ENCODE measurements at places on chromosomes 4 and X.
A peak's percentile ranks its signal among the peaks of the same experiment; 100 is the strongest.

DNA sequence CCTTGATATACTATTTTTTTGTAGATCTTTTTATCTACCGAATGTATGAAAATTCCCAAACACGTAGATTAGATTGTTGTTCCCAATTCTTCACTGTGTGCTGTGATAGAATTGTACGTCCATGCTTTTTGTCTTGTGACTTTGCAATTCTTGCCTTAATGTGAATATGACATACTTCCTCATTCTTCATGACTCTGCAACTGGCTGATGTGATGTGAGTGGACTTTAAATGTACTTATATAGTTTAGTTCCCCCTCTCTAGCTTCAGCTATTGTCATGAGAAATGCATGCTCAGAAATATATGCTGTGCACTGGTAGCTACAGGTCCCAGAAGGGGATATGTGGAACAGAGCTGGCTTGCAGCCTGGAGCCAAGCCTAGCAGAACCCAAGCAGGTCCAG is 89.4 kb downstream of the FTHL17 start:
- no peak for DNase-seq

DNA sequence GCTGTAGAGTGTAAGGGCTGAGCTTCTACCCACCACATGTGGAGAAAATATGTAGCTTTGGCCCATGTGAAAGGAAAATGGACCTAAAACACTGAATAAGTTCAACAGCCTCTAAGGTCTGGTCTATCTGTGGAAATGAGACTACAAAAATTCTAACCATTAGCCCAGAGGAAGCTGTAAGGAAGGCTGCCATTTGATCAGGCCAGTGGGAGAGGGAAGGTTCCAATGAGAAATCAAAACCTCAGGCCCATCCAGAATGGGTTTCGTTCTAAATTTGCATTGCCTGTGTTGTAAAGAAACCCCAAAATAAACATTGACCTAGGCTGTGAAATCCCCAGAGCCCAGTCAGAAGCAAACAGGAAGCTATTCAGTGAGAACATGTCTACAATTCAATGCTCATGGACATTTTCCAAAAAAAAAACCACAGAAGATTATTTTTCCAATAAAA is 320.4 kb upstream of the SLC7A11 start:
- no peak for DNase-seq

DNA sequence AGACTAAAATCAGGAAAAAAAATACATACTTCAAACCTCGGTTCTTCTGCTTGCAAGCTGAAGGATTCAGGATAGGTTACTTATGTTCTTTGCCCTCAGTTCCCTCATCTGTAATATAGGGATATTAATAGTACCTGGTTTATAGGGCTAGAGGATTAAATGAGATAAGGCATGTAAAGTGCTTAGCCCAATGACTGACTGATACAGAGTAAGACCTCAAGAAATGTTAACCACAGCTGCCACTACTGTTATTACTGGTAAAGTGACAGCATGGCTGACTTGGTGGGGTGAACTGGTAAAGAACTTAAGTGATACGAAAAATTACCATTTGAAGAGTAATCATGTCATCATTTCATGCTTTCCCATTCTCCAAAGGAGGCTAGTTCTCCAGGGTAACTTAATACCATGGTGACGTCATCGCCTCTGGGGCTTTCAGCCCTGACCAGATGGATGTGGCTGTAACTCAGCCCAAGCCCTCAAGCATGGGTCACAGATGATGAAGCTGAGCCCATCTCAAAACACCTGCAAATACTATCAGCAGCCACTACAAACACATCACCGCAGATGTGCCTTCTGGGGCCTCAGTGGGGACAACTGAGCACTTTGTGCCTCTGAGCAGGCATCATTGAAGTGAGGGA is 44.5 kb upstream of the SCML1 start:
- no peak for DNase-seq

DNA sequence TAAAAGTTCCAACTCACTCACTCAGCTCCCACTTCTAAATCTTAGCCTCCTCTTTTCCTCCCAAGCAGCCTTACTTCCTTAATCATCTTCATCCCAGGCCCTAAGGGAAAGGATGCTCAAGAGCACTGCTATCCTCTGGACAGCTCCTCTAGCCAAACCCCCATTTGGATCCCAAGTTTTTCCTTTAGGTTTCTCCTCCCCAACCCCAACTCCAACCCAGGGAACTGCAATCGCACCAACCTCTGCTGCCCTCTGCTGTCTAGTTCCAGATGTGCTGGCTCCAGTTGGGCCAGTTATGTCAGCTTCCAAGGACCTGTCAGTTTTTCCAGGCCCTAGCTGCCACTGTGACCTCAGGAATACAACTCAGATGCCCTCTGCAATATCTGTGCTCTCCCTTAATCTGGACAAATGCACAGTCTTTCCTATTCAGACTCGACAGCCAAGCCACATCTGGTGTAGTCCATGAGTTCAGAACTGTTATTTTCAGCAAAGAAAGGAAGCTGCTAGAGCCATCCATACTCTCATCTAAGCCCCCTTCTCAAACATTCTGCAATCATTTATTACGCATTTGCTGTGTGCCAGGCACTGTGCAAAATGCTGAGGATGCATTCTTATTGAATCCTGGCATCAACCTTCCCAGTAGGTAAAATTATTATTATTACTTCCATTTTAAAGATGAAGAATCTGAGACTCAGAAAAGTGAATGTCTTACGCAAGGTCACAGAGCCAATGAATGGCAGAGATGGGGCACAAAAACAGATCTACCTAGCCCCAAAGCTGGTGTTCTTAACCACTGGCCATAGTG is 12.3 kb upstream of the XPNPEP2 start:
- DNase-seq, result peak; percentile 21

DNA sequence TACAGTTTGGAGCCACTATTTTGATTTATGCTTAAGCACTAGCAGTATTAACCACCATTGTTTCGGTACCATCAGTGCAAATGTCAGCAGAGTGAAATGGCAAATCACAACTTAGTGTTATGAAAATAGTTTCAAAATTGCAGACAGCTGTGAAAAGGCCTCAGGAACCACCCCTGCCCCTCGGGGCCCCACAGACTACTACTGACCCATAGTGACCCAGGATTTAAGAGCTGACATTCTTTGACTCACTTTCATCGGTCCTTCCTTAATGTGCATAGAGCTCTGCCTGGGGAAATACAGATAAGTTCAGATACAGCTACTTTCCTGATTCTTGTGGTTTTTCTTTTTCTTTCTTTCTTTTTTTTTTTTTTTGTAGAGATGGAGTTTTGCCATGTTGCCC is 3.3 kb upstream of the BBS7 start:
- no peak for DNase-seq

- peak; percentile 32 for DNase-seq
Observed at GRCh38 chr4:58776627-58777026, 1666.4 kb upstream of the IGFBP7 start.

GRCh38 chrX:41478381-41478911 is 31.3 kb downstream of the NYX start:
- DNase-seq, result no peak

- no peak for DNase-seq
Observed at GRCh38 chr4:107780665-107781064, 44.1 kb upstream of the SGMS2 start.

- DNase-seq, result no peak
Observed at GRCh38 chr4:108453366-108453765, 167.0 kb upstream of the RPL34 start.

DNA sequence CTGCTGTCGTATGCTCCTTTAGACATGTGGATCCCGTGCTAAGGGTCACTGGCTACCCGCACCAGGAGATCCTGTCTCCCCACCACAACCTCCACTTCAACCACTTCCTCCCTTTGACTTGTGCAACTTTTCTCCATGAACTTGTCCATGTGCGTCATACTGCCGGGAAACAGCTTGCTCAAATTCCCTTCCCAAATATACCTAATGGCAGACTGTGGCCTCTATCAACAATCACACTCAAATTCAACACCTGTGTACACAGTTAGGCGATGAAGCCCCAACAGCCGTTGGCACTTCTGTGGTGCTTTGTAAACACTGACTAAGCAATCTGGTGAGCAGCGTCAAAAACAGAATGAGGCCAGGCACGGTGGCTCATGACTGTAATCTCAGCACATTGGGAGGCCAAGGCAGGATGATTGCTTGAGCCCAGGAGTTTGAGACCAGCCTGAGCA is 49.5 kb downstream of the CD99L2 start:
- no peak for DNase-seq

DNA sequence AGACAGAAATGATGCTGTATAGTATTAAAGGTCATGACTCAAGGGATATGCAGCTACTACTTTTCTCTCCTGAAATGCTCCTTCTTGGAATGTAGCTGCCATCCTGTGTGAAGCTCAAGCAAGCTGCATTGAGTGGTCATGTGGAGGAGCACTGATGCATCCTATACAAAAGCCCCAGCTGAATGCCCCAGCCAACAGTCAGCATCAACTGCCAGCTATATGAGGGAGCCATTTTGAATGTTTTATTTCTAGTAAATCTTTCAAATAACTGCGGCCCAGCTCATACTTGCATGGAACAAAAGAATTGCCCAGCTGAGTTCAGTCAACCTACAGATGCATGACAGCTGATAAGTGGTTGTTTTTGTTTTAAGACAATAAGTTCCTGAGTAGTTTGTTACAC is 165.0 kb upstream of the GEMIN8 start:
- DNase-seq, result no peak

DNA sequence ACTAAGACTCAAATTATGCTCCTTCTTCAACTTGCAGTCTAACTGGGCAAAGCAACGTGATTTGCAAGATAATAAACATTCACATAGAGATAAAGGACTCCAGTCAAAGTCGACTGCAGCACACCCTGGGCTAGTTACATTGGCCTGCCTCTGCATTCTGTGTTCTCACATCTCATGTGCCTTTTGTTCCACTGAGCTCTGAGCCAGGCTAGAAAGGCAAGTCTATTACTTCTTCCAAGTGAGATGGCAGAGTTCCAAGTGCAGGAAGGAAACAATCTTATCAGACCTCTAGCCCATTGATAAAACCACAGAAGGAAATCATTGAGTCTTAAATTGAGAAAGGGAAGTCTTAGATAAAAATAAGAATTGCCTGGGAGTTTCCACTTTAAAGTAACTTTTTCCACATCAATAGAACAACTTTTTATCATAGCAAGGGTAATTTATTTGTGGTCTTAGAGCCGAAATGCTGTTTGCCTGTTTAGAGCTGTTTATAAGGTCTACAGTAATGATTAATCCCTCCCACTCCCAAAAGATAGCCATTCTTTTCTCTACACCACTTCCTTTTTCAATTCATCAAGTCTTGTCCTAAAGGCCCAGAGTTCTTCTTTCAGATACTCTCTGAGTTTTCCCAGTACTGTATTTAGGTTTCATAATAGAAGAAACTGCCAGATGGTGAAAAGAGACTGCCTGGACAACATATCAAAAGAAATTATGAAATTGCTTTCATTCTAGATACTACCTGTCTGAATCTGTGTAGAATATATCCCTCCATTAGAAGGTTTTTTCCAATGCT is 200.2 kb downstream of the GUCY2F start:
- no peak for DNase-seq

GRCh38 chr4:166045457-166045856 is 172.4 kb downstream of the TLL1 start:
- no peak for DNase-seq

DNA sequence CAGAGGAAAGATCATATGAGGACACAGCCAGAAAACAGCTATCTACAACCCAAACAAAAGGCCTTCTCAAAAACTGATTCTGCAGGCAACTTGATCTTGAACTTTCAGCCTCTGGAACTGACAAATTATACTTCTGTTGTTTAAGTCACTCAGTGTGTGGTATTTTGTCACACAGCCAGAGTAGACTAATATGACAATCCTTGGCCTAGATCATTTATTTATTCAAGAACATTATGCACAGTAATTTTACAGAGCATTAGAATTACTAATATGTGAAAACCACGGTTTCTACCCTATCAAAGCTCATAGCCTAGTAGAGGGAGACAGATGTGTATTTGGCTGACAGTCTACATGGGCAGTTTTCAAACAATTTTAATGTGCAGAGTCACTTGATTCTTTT is 167.8 kb upstream of the PCDH18 start:
- DNase-seq, result no peak

DNA sequence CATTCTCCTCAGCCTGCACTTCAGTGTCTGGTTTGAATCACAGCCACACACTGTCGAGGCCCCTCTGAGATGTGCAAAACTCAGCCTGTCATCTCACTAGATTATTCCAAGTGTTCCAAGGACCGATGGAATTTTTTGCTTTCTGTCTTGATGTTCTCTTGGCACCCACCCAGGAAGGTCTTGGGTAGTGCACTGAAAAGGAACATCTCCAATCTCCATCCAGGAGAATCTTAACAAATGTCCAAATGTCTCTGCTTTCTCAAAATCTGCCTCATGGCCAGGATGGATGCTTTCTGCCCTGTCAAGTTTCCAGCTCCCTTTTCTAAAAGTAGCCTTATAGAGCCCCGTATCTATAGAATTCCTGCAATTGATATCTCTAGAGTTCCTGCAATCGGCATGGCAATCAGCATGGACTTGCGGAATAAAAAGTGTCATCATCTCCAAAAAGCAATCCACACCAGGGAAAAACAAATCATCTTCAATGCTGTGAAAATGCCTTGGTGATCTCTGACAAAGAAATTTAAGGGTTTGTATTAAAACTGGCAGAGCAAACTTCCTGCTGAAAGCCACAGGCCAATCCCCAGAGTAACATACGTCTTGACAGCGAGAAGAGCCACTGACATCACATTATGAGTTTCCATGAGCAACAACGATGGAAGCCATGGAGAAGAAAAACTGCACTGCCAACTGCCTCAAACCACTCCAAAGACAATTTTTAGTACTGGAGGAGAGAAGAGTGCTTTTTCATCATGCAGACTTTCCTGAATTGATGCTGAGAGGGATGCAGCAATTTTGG is 215.3 kb upstream of the FAM9B start:
- DNase-seq, result no peak

DNA sequence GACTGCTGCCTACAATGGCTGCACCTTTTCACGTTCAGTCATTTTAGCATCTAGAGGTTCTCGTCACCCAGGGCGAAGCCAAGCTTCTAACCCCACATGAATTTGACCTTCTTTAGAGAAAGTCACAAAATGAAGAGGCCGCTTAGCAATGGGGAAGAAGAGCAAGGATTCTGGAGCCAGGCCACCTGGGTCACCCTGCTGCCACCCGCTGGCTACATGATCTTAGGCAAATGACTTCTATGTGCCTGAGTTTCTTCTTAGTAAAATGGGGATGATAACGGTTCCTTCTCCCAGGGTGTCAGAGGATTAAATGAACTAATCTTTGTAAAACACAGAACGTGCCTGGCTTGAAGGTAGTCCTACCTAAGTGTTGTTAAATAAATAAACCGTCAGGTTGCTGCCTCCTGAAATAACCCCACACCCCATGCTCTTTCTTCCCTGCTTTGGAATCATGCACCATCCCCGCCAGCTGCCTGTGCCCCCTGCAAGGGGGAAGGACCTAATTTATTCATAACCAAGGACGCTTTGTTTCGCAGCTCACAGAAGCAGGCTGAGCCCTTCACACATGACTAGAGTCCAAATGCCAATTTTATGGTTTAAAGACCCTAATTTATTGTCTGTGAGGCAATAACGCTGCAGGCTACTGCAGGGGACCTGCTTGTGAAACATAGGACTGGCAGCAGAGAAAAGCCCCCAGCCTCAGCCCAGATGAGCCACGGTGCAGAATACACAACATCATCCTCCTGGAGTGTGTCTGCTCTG is 28.6 kb upstream of the NSG1 start:
- no peak for DNase-seq

GRCh38 chr4:10022346-10023049 is 1.2 kb upstream of the SLC2A9 start:
- no peak for DNase-seq

Measured in urothelium cell line (cell line).